ENCODE measurements at places on chromosomes 6 and 20.

DNA sequence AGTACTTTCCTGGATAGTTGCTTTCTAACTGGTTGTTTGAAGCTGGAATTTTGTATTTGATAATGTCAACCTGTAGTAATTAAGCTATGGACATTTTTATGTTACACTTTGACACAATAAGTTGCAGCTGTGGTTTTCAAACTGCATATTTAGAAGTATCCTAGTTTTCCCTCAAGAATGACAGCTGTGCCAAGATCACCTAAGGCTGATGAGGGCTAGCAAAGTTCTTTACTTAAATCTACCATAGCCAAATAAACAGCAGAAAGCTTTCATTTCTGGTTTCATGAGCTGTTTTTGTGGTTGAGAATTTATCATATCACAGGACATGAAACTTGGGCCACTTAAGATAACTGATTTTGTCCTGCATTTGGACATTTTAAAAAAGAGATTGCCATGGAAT lies 30.6 kb downstream of the FAM229B start:
- DNase-seq: no peak

- peak; percentile 48 for DNase-seq
Observed at GRCh38 chr6:137832110-137832509, 34.9 kb upstream of the TNFAIP3 start.

- no peak for DNase-seq
Observed at GRCh38 chr6:156508923-156509322, 268.3 kb upstream of the ARID1B start.

DNA sequence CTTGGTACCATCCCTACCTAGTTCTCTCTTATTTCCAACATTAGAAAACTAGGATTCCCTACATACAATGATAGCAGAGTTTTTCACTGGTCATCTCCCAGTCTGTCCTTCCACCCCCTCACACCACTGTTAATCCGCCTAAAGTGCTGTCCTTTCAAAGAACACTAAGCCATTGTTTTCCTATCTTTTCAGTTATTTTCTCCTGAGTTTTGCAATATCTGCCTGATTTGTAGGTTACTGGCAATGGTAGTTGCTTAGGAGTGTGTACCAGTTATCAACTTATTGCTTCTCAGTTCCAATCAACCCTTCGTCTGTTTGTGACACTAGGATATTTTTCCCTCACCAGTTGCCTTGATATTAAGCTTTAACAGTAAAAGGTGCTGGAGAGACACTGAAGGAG lies 135.0 kb downstream of the EPM2A start:
- peak; percentile 19 for DNase-seq

GRCh38 chr20:41837669-41838224 lies 219.6 kb upstream of the CHD6 start:
- DNase-seq: no peak

DNA sequence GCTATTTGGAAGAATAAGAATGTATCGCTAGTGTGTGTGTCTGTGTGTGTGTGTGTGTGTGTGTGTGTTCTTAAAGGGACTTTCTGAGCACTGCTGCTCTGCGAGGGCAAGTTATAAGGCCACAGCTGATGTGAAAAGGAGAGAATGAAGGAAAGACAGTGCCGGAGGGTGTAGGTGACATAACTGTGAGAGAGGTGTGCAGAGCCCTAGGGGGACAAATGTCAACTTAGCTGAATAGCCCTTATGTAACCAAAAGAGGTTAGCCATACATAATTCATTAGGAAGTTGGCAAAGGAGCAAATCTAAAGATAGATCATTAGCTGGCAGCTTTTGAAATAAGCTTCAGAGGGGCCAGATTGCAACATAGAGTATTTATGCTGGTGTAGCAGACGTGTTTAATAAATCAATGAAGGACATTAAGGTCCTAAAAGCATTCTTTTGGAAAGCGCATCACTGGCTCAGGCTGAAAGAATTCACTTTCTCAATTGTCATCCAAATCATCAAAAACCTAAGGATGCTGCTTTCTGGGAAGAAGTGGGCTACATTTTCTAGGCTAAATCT lies 81.0 kb downstream of the NDUFAF5 start:
- DNase-seq: no peak

DNA sequence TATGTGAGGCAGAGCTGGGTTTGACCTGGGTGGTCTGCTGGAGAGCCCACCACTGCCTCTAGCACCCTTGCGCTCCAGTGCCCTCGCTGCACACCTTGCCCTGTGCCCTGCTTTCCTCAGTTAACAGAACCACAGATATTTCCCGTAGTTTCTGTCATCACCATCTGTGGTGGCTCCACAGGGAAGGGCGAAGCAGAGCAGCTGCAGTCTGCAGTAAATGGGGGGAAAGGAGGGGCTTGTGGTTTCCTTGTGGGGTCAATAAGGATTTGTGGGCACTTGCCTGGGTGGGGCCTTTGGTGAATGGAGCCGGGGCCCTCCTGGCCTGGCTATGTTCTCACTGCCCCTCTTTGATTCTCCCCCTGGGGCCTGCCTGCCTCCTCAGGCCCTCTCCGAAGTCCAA lies 21.2 kb upstream of the CCDC167 start:
- no peak for DNase-seq

DNA sequence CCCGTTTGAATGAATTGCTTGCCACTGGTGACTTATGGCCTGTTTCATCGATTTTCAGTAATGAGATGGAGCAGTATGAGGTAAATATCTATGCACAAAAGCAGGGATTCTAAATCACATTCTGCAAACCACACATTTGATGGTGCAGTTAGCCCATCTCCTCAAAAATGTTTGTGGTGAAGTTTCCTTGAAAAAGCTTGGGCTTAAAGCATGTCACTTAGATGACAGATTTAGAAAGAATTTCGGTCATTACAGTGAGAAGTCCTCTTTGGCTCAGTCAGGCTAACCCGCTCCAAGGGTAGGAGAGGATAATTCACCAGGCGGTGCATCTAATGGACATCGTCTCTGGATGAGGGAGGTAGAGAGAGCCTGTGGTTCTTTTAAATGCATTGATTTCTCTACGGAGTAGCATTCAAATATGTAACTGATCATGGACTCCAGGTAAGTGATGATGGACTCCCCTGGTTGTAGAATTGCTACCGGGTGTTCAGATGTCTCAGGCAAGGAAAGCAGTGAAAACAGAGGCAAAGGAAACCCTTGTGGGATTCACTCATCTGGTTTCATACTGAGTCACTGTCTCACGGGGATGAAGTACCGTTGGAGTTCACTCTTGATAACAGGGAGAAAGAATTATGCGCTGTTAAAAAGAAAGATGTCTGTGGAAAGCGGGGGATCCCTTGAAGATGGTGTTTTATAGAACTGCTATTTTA lies 65.3 kb downstream of the AIG1 start:
- no peak for DNase-seq

- DNase-seq: peak; percentile 46
Observed at GRCh38 chr20:37274851-37275524, 13.4 kb upstream of the GHRH start.

DNA sequence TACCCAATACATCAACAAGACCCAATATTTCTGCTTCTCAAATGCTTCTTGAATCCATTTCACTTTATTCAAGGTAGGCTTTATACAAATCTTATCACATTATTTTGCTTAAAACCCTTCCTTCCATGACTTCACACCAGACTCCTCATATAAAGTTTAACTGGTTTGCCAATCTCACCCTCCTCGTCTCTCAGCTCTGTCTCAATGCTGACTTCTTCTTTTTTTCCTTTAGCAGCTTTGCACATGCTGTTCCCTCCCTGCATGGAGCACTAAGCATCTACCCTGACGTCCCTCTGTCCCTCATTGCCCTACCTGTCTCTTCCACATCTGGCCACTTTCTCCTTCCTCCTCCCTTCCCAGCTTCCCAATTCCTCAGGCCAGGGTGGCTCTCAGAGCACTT lies 31.4 kb downstream of the KCNK17 start:
- DNase-seq: no peak

DNA sequence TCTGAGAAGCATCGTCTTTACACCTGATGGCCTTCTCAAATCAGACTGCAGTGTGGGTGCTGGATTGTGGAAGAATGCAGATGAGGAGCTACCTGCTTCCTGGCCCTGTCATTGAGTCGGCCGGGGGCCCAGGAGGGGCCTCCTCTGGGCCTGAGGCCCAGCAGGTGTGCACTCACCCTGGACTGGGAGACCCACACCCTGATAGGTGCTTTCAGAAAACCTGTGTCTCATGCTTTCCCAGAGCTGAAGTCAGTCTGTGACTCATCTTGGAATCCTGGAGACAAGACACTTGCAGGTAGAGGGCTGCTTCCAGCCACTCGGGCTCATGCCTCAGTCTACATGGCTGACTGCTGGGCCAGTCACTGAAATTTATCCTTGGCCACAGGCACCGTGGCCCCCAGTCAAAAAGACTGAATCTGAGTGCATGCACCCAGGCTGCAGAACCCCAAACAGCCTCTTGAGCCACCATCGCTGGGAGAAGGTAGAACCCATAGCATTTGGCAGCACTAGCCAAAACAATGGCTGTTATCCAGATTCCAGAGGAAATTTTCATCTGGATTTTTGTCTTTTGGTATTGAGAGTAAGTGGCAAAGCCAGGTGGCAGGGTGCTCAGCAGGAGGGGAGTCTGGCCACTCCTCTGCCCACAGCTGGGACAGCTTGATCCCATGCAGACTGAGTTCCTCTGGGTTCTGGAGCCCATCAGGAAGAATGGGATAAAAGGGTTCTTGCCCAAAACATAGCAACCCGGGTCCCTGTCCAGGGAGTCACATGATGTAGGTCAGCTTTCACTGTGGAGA lies 182.0 kb upstream of the CST7 start:
- DNase-seq: no peak

DNA sequence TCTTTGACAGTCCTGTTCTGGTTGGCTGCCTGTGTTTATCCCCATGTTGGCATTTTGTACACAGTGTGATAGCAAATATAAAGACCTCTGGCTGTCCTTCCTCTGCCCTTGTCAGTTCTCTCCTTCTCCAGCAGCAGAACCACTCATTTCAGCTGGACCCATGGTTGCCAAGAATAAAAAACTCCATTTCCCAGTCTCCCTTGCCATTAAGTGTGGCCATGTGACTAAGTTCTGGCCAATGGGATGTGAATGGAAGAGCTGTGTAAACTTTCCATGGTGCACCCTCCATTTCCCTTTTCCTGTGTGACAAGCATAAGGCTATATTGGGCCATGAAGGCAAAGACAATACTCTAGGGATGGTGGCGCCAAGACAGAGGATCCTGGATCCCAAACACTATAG lies 78.4 kb upstream of the TBC1D7 start:
- peak; percentile 74 for DNase-seq

- DNase-seq: no peak
Observed at GRCh38 chr6:3226481-3227362, 731 bp downstream of the TUBB2B start.

GRCh38 chr6:30327232-30327746 lies 562 bp downstream of the TRIM39 start:
- DNase-seq: no peak

Measured in SK-MEL-5 (cell line).